ENCODE measurements at places on chromosomes 2 and 18.

GRCh38 chr2:215161301-215161829 is 22.9 kb upstream of the ABCA12 start:
- DNase-seq = no peak

GRCh38 chr2:42372474-42373200 is 11.6 kb upstream of the COX7A2L start:
- no peak for DNase-seq

GRCh38 chr2:215775106-215775505 is 238.2 kb downstream of the MREG start:
- DNase-seq = no peak

GRCh38 chr2:19363474-19363778 is 5.0 kb upstream of the OSR1 start:
- DNase-seq = no peak

- DNase-seq = peak; percentile 4
These were observed 31.9 kb upstream of the RPIA start for GRCh38 chr2:88659538-88659915.

DNA sequence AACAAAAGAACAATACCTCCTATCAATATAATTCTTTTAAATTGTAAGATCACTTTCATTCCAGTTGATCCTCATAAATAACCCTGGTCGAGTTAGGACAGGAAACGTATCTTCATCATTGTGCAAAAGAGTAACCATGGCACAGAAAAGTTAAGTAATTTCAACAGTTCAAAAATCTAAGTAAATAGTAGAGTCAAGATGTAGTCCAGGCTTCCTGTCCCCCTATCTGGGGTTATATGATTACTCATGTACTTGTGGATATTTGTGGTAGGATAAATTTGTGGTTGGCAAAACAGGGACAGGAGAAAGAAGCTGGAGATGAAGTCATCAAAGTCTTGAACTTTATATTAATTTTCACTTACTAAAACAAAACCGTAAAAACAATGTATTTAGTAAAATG is 772.6 kb downstream of the TSN start:
- DNase-seq = no peak

DNA sequence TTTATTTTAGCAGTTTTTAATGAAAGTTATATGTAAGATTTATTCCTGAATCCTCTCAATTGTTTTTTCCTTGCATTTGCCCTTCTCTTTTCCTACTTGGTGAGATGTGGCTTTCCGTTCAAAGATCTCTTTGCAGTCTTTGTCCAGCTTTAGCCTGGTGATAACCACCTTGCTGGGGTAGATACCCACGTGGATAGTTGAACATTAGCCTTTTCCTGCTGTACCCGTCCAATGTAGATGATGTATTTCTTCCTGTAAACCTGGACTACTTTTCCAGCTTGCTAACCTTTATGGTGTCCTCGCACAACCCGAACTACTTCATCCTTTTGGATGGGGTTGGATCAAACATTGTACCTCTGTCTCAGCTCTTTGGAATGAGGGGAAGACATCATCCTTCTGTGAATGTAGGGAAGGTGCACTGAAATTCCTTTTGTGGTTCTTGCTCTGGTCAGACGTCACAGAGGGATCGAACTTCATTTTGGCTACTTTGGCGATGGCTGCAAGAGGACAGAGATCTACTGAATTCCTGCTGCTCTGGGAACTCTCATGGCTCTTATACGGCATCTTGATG is 293.2 kb upstream of the EPAS1 start:
- DNase-seq = no peak

- DNase-seq = no peak
These were observed 14.4 kb downstream of the RAB12 start for GRCh38 chr18:8623549-8624106.

DNA sequence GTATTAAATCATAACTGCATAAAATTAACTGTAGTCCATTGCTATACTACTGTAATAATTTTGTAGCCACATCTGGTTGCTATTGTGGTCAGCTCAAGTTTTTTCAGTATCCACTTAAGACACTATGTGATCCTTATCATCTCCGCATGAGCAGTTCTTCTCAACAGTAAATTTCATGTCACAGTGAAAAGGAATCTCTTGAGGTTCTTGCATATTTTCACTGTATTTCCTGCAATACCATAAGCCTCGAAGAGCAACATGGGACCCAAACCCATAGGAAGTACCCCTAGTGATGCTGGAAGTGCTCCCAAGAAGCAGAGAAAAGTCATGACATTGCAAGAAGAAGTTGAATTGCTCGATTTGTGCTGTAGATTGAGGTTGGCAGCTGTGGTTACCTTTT is 86.7 kb downstream of the LDLRAD4 start:
- no peak for DNase-seq

- DNase-seq = peak; percentile 30
These were observed 132.2 kb upstream of the ITGB6 start for GRCh38 chr2:160332318-160332717.

DNA sequence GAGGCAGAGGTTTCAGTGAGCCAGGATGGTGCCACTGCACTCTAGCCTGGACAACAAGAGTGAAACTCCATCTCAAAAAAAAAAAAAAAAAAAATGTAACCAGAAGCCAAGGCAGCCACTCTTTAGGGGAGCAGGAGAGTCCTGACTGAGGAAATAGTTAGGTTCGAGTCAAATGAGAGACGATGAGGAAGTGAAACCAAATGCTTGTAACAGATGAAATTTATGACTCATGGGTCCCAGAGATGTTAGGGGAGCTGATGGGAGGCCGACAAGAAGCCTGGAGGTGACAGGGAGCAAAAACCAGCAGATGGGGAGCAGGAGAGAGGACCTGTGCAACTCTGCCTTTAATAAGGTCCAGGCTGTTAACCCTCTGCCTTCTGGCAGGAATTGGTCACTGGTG is 756.1 kb upstream of the DDX18 start:
- DNase-seq = no peak

- no peak for DNase-seq
These were observed 218.8 kb upstream of the NRP2 start for GRCh38 chr2:205463466-205464025.
